Left colon (tissue), 2 donors: ENCODE measurements at places on chromosomes 13 and 19. TPM values are rescaled to one million over a fixed set of nuclear protein-coding genes. Genes with fewer than 3 reads are reported as not detected.

DNA sequence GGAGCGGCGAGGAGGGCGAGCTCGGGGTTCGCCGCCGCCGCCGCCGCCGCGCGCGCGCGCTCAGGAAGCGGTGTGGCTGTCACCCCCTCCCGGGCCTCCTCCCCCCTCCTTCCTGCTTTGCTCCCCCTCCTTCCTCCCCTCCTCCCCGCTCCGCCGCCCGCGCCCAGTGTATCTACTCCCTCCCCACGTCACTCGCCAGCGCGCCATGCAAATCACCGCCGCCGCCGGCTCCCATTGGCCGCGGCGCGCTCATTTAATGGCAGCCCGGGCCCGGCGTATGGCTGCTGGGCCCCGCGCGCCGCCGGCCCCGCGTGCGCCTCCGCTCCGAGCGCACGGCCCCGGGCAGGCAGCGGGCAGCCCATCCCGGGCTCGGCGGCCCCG, 335 bp upstream of the SOX1 start:
- peak; percentile 58 for DNase-seq

DNA sequence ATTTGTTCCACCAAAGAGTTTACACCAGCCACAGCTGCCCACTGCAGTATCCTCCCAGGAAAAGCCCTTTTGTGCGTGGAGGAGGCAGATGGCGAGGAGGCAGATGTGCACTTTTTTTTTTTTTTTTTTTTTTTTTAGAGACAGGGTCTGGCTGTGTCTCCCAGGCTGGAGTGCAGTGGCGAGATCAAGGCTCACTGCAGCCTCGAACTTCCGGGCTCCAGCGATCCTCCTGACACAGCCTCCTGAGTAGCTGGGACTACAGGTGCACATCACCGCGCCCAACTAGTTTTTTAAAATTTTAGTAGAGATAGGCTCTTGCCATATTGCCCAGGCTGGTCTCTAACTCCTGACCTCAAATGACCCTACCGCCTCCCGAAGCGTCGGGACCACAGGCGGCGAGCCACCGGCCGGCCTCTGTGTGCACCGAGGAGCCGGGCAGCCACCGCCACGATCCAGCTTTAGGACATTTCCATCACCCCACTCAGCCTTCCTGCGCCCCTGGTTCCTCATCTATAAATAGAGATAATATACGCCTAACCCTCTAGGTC, 563 bp upstream of the PDCD5 start:
- DNase-seq, result no peak

- no peak for DNase-seq
Observed at GRCh38 chr13:47611664-47612288, 389.3 kb downstream of the SUCLA2 start.

DNA sequence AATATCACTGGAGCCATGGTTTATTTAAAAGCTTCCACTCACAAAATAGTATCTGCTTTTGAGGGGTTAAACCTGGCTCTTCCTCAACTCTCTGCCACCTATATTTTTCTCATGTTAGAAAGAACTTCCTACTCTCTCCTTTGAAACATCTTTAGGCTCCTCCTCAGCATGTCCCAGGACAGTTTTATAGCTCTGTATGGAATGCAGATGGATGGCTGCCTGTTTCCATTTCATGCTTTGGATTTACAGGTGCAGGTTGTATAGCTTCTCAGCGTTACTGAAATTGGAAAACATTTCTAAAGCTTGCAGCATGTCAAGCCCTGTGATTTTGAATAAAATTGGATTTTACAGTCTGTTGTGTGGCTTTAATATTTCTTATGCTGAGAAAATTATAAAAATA, 314.0 kb downstream of the NDFIP2 start:
- no peak for DNase-seq

GRCh38 chr13:50951366-50951765, 41.8 kb downstream of the RNASEH2B start:
- DNase-seq, result no peak

GRCh38 chr19:50718255-50719118, 1.1 kb downstream of the SHANK1 start:
- DNase-seq, result no peak

DNA sequence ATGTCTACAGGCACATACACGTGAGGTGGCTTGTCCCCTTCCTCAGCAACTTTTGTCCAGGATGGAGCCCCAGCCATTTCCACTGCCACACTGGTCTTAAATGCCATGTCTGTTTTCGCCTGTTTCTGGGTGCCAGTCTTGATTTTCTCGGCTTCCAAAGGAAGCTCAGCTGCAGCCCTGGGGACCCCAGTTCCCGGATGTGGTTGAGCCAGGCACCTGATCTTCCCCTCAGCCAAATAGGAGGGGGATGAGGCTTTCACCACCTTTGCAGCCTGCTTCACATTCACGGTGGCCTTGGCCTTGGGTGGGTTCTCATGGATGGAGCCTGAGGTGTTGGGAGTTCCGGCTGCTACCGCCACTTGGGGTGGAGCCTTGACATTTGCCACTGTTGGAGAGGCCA, 8.7 kb downstream of the IQCN start:
- DNase-seq, result no peak

GRCh38 chr19:36819130-36819630, 19.0 kb downstream of the ZNF790 start:
- no peak for DNase-seq

- no peak for DNase-seq
Observed at GRCh38 chr19:18269070-18269723, 5.1 kb downstream of the IQCN start.

- DNase-seq, result no peak
Observed at GRCh38 chr13:32284927-32285632, 30.1 kb downstream of the ZAR1L start.

- DNase-seq, result no peak
Observed at GRCh38 chr19:4019578-4019977, 12.0 kb downstream of the PIAS4 start.

DNA sequence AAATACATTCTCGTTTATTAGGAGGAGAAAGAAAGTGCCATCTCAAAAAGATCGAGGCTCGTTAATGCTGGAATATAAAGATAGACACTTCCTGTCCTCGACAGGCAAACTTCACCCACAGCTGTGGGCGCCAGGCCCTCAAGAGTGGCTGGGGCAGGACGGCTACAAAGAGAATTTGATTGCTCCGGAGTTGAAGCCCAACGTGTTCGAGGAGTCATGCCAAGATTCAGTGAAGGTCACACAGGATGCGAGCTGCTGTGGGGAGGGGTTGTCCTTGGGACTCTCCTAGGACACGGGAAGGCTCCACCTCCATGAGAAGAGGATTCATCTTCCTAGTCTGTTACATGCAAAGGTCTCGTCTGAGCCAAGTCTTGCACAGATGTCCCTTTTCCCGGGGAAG, 16.3 kb upstream of the PTPRS start:
- DNase-seq, result no peak

GRCh38 chr19:39555883-39556282, 15.9 kb upstream of the EID2 start:
- DNase-seq, result no peak

DNA sequence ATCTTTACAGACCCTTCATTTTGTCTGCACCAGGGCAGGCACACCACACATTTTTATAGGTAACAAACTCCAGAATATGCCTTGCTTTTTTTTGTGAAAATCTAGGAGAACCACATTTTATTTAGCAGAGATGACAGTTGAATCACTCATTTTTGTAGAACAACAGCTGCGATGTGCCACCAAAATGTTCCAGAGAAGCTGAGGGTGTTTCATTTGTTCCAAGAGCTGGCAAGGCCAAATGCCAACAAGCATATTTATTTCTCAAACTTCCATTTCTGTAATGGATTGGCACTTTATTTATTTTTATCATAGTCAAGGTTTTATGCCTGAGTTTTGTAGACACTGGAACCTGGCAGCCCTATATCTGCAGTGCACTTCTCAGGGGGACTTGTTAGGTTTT, 10.4 kb downstream of the OLFM4 start:
- no peak for DNase-seq

GRCh38 chr19:21022996-21023395, 2.5 kb downstream of the ZNF430 start:
- no peak for DNase-seq

DNA sequence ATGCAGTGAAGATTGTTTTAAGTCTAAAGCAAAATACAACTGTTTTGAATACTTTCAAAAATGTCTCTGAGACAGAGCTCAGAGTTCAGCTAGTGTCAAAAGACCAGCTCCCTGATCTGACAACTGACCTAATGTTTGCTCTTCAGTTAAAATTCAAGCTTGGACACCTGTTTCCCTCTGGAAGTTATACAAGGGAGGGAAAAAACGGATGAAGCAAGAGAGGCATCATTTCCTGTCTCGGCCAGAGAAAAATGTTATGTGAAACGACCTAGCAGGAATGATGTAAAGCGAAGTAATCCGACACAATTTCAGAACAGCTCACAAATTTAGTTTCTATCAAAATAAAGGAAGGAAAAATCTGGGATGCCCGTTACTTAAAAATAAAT, 59.4 kb downstream of the ZAR1L start:
- no peak for DNase-seq

GRCh38 chr13:99800011-99800410, 171.6 kb downstream of the ZIC5 start:
- no peak for DNase-seq

DNA sequence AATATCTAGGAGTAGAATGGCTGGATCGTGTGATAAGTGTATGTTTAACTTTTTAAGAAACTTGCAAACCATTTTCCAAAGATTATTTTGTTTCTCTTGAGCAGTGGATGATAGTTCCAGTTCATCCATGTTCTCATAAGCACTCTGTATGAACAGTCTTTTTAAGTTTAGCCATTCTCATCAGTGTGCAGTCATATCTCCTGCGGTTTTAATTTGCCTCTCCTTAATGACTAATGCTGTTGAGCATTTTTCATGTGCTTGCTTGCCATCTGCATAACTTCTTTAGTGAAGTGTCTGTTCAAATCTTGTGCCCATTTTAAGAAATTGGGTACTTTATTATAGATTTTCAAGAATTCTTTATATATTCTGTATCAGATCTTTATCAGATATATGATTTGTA, 58.6 kb downstream of the WASF3 start:
- no peak for DNase-seq

DNA sequence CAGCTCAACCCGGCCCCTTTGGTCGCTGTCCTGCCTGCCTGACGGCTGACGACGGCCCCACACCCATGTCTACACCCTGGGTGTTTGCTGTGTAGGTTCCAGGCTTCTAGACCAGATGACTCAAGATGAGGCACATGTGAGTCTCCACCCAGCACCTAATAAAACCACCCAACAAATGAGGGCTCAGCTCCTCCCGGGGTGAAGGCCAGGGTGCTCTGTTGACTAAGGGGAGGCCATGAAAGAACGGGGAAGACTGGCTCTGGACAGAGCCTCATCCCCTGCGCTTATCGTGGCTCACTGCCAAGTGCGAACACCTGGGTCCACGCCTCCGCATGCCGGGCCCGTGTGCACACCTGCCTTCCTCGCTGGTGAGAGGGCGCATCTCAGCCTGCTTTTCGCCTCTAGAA, 39.6 kb downstream of the COL4A2 start:
- DNase-seq, result peak; percentile 87

DNA sequence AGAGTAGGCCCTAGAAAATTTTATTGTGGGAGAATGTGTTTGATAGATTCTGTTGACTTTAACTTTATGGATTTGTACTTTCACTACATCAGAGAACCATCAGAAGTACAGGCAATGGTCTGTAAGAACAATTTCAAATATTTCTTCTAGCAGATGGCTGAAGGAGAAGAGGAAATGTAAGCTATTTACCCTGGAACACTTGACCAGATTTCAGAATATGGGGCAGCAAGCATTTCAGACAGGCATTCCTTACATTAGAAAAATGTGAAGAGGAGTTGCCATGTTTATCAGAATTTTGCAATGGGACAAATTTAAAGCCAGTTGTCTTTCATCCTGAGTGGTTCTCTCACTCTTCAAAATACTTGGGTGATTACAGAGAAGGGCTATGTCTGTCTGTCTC, 7.5 kb downstream of the FRY start:
- no peak for DNase-seq

DNA sequence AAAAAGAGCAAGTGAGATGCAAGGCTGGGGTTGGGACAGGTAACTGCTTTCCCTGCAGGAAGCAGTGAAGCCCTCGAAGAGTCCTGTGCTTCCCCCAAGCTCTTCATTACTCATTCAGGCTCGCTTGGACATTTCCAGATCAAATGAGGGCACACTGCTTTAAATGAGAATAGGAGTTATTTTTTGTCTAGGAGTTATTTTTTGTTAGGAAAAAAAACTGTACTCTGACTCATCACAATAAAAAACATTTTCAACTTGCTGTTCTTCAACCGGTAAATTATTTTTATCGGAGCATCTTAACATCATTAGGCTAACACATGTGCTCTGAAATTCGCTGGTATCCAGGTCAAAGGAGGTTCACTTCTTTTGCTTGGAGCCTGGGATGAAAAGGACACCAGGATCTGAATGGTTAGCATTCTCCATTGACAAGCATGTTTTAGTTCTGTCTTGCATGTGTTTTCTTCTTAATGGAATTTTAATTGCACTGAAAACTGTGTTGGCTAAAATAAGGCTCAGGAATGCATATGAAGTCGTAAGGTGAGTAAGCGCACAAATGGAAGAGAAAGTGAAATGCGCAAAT, 80.7 kb upstream of the STK24 start:
- DNase-seq, result no peak

DNA sequence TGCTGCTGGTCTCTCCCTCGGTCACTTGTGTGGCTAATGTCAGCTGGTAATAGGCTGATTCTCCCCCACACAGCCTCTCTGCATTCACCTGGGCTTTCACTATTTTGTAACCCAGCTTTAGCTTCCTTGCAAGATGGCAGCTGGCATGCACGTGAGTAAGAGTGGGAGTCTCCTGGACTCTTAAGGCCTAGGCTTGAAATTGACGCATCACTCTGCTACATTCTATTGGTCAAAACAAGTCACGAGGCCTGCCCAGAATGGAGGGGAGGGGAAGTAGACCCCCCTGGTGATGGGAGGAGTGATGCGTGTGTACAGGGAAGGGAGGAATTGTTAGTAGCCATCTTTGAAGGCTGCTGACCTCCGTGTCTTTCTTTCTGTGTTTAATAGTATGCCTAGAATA, 24.9 kb upstream of the PNMA8B start:
- no peak for DNase-seq

- peak; percentile 41 for DNase-seq
Observed at GRCh38 chr13:113907635-113908617, 44.0 kb upstream of the GAS6 start.

GRCh38 chr19:50548191-50549058, 19.8 kb downstream of the LRRC4B start:
- DNase-seq, result no peak

- peak; percentile 55 for DNase-seq
Observed at GRCh38 chr19:17079710-17080439, 4.3 kb downstream of the MYO9B start.

PLEKHF1 gene
- 3.7 TPM for total RNA-seq

RASIP1 gene
- 2.8 TPM for total RNA-seq

SLC10A2 gene
- total RNA-seq, result 2.5 TPM

ZNF550 gene
- 2.7 TPM for total RNA-seq

SBK3 gene
- not detected for total RNA-seq

ZNF575 gene
- total RNA-seq, result 6.5 TPM

ZNF525 gene
- 8.6 TPM for total RNA-seq

ZNF493 gene
- 16.1 TPM for total RNA-seq

ATP4B gene
- total RNA-seq, result not detected
